Kidney epithelial cell (primary cell): ENCODE measurements at places on chromosomes 1 and 21.

GRCh38 chr21:37188825-37189224 lies 78.3 kb downstream of the VPS26C start:
- no peak for DNase-seq

DNA sequence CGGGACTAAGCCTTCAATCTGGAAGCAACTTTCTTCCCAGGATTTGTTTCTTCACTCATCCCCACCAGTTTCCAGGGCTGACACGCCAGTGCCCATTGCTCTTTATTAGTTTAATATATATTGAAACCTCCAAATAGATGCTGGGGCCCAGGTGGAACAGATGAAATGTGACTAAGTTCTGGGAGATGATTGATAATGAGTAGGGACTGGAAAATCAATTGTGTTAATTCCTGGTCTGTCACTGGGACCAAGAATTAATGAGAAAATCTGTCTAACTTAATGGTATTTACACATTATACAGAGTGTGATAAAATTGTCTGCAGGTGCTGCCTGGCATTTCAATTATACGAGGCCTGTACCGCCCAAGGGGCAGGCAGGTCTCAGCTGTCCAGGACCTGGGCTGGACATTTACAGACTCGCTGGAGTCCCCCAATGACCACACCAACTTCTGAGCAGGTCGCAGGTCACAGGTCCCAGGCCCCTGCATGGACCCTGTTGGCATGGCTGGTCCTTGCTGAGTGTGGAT lies 35.8 kb downstream of the UBIAD1 start:
- no peak for DNase-seq

- no peak for DNase-seq
Observed at GRCh38 chr1:234871710-234872271, 256.8 kb downstream of the TOMM20 start.

- DNase-seq = no peak
Observed at GRCh38 chr1:186985889-186986491, 157.2 kb downstream of the PLA2G4A start.

DNA sequence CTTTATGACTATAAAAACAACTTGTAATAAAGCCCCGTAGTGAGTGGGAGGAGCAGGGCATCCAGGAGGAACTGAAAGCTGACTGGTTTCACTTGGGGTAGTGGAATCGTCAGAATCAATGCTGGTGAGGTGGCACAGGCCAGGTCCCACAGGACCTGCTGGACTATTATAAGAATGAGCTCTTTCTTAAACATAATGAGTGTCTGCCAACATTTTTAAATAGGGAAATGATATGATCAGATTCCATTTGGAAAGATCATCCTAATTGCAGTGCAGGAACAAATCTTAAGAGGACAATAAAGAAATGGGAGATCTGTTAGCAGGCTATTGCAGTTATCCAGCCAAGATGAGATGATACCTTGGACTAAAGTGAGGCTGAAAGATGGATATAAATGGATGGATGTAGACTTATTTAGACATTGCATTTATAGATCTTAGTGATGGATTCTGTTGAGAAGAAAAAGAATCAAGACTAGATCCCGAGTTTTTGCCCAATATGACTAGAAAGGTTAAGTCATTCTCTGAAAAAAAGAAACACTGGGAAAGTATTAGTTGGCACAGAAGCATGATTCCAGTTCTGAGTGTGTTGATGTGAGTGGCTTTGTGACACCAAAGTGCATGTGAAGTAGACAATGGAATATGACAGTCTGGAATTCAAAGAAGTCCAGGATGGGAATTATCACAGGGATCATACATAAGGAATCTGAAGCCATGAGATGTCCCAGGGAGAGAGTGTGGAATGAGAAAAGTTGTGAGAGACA lies 153.3 kb upstream of the SGIP1 start:
- DNase-seq = no peak

- DNase-seq = no peak
Observed at GRCh38 chr1:11571906-11572616, 82.2 kb downstream of the FBXO2 start.

GRCh38 chr1:164930833-164931232 lies 371.8 kb downstream of the PBX1 start:
- DNase-seq = no peak

- no peak for DNase-seq
Observed at GRCh38 chr21:45514311-45515021, 27.8 kb downstream of the SLC19A1 start.

- no peak for DNase-seq
Observed at GRCh38 chr21:45032332-45032731, 42.0 kb upstream of the ADARB1 start.

- peak; percentile 71 for DNase-seq
Observed at GRCh38 chr1:160284782-160285344, at the start of gene PEX19. Gene PEX19 (minus strand): TSS chr1:160285133. CDS start chr1:160285124, 9 bp downstream.

- no peak for DNase-seq
Observed at GRCh38 chr1:25064465-25065240, 134.6 kb upstream of the RUNX3 start.

DNA sequence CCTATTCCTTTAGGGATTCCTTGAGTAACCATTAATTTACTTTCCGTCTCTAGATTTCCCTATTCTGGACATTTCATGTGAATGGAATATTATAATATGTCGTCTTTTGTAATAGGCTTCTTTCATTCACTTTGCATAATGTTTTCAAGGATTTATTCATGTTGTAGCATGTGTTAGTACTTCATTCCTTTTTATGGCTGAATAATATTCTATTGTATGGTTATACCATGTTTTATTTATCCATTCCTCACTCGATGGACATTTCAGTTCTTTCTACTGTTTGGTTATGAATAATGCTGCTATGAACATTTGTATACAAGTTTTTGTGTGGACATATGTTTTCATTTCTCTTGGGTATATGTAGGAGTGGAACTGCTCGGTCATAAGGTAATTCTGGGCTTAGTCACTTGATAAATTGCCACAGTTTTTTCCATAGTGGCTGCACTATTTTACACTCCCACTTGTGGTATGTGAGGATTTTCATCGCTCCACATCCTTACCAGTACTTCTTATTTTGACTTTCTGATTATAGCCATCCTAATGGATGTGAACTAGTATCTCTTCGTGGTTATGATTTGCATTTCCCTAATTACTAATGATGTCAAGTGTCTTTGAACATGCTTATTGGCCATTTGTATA lies 17.7 kb downstream of the PPP2R5A start:
- no peak for DNase-seq

- DNase-seq = no peak
Observed at GRCh38 chr21:34198231-34199120, 125.1 kb downstream of the MRPS6 start.

DNA sequence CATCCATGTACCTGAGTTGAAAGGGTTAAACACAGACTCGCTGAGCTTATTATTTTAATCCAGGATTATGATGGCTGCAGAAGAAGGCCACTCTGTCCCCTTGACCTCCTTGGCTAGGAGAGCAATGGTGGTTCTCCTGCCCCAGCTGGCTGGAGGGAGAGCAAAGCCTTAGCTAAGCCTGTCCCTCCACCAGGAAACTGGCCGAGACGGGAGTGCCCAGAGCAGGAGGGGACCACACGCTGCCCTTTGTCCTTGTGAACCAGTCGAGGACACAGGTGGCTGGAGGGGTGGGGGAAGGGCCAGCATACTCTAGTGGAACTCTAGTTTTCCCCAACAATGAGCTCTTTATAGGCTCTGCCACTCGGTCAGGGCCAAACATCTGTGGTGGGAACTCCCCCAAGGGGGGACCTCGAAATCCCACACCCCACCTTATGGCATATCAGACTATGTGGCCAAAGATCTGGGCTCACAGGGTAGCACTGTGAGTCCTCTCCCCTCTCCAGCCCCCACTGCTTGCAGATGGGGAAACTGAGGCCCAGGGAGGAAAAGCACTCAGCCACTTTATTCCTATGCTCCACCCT lies 12.9 kb downstream of the KIAA1614 start:
- no peak for DNase-seq

GRCh38 chr1:32321712-32322291 lies 14.2 kb downstream of the MARCKSL1 start:
- DNase-seq = no peak

- no peak for DNase-seq
Observed at GRCh38 chr1:72075425-72075824, 206.9 kb downstream of the NEGR1 start.

DNA sequence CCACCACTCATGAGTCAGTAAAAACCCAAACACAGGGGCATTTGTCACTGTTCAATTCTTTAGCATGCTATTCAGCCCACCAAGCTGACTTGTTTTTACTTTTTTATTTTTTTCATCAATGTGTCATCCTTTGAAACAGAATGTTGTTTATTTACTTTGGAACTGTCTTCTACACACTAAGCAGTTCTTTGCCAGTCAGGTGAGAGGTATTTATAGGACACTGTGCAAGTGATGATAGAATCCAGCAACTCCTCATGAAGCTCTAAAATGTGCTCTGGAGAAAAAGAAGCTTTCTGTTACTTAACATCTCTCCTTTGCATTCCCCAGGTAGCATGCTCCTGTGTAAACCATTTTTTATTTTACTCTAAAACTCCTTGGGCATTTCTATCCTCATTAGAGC lies 582.0 kb upstream of the TMPRSS15 start:
- no peak for DNase-seq

DNA sequence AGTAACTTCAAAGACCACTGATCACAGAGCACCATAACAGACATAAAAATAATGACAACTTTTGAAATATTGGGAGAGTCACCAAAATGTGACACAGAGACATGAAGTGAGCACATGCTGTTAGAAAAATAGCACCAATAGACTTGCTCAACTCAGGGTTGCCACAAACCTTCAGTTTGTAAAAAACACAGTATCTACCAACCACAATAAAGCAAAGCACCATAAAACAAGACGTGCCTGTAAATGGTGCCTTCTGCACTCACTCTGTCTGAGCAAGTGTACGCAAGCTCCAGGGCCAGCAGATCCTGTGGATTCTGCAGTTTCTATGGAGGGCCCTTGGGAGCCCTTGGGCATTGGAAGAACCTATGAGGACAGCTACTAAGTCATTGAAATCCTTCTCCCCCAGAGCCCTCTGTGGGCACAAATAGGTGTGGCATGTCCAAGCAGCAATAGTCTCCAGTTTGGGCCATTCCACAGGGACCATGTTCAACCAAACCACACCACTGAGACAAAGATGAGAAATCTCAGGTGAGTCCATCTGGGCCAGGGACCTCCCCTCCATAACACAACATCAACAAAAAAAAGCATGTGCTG lies 116.9 kb upstream of the RAB4A start:
- no peak for DNase-seq
